ENCODE measurements at places on chromosomes 12 and 14.

- DNase-seq = no peak
These were observed 73.9 kb downstream of the TGFB3 start for GRCh38 chr14:75907756-75908359.

DNA sequence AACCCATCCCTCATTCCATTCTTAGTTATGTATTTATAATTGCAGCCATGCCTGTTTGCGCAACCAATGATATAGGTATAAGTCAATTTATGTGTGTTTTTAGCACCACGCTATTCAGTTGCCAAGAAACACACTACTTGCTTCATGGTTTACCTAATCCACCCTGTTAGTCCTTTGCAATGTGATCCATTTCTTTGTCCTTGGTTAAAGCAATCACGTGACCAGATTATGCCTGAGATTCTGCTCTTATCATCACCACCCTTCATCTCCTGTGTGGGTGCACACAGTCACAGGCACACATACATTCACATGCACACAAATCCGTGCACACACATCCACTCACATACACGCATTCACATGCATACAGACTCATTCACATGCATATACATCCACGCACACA, 52.3 kb upstream of the KCNA5 start:
- no peak for DNase-seq

DNA sequence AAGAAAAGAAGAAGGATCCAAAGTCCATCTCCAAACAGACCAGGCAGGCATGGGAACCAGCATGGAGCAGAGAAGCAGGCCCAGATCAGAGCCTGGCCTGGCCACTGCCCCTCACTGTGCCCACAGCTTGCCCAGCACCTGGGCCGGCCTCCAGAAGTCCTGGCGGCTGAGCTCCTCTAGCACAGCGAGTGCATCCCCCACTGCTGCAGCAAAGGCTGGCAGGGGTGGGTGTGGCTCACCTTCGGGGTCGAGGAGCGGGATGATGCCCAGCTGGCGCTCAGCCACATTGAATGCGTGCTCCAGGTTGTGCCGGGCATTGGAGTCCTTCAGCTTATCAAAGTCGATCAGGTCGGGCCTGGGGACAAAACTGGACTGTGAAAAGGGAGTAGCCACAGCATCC, 78.7 kb downstream of the SPTB start:
- no peak for DNase-seq

- DNase-seq = no peak
These were observed 125.8 kb downstream of the C12orf42 start for GRCh38 chr12:103369929-103370328.

DNA sequence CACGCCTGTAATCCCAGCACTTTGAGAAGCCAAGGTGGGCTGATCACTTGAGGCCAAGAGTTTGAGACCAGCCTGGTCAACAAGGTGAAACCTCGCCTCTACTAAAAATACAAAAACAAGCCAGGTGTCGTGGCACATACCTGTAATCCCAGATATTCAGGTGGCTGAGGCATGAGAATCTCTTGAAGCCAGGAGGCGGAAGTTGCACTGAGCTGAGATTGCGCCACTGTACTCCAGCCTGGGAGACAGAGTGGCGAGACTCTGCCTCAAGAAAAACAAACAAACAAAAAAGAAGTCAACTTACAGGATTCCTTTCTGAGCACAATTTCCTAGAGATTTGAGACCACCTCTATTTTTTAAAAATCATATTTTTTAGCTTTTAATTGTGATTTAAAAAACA, 45.3 kb downstream of the DGLUCY start:
- DNase-seq = no peak

GRCh38 chr14:96224480-96225096, 19.9 kb downstream of the BDKRB2 start:
- no peak for DNase-seq

- peak; percentile 41 for DNase-seq
These were observed 417 bp downstream of the GLS2 start for GRCh38 chr12:56487448-56488040.

DNA sequence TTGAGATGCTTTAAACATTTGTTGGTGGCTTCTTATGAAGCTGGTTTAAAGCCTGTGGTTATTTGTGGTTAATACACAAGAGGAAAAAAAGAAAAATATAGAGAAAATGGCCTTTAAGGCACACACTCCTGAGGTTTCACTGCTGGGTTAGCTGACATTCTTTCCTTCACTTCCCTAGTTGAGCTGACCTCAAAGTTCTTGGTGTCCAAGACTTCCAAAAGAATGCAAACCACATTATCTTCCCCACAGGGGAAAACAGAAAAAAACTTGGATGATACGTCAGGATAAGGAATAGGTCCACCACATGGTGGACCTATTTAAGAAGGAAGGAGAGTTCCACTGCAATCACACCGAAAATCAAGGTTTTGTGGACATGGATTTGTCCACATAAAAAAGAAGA, 94.3 kb downstream of the SLC25A21 start:
- no peak for DNase-seq

DNA sequence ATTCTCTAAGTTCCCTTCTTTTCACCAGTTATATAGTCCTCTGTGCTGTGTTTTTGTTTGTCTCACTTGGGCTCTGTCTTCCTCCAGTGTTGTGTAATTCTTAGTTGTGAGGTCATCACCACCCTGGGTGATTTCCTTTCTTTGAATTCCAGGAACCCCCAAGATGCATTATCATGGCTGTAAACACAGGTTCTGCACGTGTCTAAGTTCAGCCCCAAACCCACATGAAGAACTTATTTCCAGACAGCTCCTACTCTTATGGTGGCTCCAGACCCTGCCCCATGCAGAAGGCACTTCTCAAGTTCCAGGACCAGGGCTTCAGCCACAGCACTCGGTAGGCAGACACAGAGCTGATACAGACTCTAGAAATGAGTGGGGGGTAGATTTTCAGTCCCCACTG, 560.5 kb downstream of the BCL11B start:
- no peak for DNase-seq

- no peak for DNase-seq
These were observed 1290.1 kb downstream of the AACS start for GRCh38 chr12:126355346-126355745.

DNA sequence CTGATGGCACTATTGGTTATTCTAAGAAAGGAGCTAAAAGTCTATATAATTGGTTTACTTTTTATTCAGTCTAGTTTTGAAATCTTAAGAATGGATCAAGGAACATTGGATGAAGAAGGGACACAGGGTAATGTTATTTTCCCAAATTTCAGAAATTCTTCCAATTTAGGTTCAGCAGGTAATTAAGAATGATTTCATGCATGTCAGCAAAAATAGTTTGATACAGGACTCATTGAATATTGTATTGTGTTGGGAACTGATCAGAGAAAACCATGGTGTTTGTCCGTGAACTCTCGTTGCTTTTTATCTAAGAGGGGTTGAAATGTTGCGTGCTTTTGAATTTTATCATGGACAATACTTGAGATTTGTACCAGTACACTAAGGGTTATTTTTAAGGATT, 58.6 kb downstream of the PDE3A start:
- no peak for DNase-seq

GRCh38 chr12:70091021-70091521, 152.2 kb upstream of the CNOT2 start:
- no peak for DNase-seq

Data from PC-3 (cell line).